Stimulated activated CD8-positive, alpha-beta memory T cell treated with anti-CD3 and anti-CD28 coated beads, Interleukin-4, amount 100 ng/mL, for 1 hour (primary cell): ENCODE measurements at places on chromosomes 4 and X.

DNA sequence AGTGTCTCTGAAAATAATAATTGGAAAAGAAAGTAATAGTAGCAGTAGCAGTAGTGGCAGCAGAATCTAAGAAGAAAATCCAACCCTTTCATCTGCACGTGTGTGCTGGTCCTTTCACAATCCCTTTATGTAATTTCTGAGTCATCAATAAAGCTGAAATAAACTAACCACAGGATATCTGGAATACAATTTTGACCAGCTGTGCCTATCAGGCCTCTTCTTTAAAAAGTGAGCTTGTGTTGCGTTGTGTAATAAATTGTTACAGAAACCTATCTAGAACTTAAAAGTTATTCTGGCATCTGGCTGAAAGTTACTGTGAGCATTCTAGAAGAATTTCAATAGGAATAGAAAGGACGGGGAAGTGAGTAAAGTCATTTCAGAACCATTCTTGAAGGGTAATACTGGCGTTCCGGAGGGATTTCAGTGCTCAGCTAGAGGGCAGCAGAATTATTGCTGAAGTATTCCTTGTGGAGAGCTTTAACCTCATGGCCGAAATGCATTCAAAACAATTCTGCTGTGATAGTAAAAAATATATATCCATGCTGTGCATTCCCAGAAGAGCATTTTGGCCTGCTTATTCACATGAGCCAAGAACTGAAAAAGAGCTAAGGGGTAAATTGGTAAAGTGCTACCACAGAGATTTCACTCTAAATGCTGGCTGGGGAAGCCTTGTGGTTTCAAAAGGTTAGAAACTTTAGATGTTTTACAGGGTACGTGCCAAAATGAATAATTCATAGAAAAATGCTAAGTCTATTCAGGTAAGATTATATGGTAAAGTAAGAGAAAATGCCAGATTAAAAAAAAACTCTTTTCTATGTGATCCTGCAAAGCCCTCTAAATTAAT lies 260.6 kb downstream of the NKX6-1 start:
- no peak for DNase-seq

GRCh38 chrX:99914635-99915034 lies 495.4 kb downstream of the PCDH19 start:
- no peak for DNase-seq

DNA sequence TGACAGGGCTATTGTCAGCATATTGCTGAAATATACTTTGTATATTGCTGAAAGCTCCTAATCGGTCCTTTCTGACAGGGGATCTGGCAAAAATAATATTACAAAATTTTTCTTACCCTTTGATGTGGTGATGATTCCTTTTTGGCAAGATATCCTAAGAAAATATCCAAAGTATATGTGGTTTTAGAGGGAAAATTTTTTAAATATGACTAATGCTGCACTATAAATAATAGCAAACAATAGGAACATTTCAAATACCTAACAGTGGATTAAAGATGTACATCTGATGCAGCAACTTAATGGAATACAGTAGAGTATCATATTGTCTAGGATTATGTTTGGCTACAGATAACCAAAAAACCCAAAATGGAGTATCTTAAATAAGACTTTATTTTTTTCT lies 49.6 kb downstream of the RRAGB start:
- no peak for DNase-seq

DNA sequence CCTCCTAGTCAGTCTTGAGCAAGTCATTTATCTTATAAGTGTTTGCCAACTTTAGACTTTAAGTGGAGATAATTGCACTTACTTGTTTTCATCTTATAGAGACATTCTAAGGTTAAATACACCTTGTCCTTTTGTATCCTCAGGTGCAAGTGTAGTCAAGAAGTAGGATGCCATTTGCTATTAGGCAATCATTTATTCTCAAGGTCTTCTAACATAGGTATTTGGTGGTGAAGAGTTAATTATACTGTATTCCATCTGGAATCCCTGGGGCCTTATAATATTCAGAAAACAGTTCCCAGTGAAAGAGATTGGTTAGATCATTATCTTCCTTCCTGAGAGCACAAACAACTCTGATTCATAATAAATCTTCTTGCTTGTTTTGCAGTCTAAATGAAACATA lies 23.7 kb downstream of the SULT1E1 start:
- DNase-seq: no peak

DNA sequence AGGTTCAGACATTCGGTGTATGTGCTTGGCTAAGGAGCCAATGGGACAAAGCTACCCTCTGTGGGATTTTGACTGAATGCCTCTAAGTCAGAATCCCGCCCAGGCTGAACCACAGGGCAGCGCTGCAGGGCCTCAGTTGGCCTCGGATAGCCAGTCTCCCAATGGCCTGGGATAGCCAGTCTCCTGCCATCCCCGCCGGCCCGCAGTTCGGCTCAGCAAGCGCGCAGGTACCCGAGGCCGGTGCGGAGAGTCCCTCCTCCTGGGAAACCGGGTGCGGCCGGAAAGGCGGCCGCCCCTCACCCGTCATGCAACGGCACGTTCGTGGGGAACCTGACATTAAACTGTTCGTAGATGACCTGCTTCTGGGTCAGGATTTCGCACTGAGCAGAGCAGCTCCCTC lies 16.1 kb downstream of the PPEF2 start:
- no peak for DNase-seq

- no peak for DNase-seq
These were observed 376.9 kb downstream of the PPP3CA start for GRCh38 chr4:100970414-100970813.

GRCh38 chrX:9707306-9708033 lies 58.2 kb downstream of the GPR143 start:
- DNase-seq: no peak

DNA sequence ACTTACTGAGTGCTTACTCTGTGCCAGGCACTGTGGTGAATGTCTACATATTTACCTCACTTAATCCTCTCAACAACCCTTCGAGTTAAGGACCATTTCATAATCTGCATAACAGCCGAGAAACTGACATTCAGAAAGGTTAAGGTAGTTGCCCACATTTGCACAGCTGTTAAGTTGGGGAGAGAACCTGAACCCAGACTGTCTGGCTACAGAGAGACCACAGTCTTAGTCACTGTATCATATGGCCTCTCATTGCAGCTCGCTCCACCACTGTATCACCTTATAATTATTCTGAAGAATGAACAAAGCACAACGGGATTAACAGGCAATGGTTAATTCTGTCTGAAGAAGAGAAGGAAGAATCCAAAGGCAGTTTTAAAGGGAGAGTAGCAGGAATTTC lies 98.5 kb downstream of the ADGRA3 start:
- no peak for DNase-seq

DNA sequence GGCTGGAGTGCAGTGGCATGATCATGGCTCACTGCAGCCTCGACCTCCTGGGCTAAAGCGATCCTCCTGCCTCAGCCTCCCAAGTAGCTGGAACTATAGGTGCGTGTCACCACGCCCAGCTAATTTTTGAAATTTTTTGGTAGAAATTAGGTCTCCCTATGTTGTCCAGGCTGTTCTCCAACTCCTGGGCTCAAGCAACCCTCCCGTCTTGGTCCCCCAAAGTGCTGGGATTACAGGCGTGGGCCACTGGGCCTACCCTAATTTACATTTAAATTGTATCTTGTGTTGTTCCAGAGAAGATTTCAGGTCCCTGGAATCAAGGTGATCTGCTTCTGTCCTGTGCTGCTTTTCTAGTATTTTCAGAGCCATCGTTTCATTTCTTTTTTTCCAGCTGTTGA lies 1.2 kb upstream of the LRPAP1 start:
- DNase-seq: no peak

DNA sequence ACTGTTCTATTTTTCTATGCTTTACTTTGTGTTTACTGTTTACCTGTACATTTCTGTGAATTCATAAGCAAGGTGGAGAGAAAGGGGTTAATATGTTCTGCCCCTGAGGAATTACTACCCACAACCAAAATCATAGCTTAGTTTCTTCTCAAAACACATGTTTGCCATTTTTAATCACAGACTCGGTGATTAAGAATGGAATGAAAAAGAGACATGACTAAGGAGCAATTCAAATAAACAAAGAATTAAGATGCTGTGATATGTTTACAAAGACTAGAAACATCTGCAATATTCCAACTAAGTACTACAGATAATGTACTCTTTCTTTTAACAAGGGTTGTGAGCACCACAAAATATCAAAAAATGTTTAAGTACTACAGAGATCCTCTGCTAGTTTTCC lies 11.7 kb upstream of the FAT4 start:
- no peak for DNase-seq

- DNase-seq: no peak
These were observed 120.1 kb upstream of the GPM6A start for GRCh38 chr4:175932116-175932515.

DNA sequence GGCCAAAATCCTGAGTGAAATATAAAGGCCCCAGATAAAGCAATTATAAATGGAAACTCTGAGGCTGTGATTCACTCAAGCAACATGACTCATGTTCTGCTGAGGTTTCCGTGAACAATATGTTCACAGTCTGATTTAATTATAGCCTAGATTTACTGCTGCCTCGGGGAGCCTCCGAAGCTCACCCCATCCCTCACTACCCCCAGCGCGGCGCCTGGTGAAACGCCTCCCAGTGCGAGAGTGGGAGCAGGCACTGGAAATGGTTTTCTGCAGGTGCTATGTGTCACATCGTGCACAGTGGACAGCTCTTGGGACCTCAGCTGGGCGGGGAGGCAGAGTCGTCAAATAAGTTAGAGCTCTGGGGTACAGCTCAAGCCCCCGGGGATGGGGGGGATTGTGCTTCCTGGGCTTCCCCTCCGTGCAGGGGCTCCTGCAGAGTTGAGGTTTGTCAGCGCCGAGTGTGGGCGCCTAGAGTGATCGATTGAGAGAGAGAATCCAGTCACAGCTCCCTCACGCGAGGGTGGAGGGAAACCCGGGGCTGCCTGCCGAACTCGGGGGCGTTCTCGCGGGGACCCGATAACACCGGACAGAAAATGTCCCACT lies 110.6 kb downstream of the PHKA2 start:
- no peak for DNase-seq

DNA sequence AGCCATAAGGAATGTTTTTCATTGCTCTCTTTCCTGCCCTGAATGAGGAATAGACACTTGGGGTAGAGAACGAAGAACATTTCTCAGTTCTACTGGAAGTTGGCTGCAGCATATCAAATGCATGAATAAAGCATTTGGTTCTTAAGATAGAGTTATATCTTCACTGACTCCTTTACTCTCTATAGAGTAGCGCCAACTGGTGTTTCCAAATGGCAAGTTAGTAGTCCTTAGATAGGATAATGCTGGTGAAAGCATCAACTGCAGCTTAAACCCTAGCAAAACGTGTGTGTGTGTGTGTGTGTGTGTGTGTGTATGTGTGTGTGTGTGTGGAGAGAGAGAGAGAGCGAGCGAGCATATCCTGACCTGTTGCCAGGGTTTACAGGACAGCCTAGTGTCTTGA lies 62.2 kb upstream of the FRMPD4 start:
- no peak for DNase-seq

DNA sequence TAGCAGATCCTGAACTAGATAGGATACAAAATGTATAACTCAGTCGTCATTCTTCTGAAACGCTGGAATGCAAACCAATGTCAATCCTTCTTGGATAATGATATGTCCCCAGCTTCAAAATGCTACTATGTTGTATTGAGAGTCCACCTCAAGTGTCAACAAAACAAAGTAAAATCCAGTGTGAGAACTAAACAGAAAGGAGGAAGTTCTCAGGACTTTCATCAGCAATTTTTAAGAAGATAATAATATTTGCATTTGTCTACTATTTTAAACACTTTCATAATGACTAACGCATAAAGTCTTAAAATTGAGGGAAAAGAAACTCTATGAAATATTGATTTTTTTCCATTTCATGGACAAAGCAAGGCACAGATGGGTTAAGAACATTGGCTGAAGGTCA lies 36.3 kb downstream of the SOD3 start:
- no peak for DNase-seq

DNA sequence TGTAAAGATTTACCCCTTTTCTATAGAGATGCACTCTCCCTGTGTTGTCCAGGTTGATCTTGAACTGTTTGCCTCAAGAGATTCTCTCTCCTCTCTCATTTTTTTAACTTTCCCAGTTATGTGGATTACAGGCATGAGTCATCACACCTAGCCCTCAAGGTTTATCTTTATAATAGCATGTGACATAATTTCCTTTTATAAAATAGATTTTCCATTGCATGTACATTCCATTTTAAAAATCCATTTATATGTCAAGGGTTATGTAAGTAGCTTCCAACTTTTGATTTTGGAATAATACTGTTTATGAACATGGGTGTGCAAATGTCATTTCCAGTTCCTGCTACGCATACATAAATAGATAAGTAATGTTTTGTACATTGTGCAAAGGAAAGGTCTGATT lies 20.6 kb downstream of the ZNF721 start:
- no peak for DNase-seq

GRCh38 chrX:69088171-69088938 lies 76.9 kb downstream of the PJA1 start:
- no peak for DNase-seq

DNA sequence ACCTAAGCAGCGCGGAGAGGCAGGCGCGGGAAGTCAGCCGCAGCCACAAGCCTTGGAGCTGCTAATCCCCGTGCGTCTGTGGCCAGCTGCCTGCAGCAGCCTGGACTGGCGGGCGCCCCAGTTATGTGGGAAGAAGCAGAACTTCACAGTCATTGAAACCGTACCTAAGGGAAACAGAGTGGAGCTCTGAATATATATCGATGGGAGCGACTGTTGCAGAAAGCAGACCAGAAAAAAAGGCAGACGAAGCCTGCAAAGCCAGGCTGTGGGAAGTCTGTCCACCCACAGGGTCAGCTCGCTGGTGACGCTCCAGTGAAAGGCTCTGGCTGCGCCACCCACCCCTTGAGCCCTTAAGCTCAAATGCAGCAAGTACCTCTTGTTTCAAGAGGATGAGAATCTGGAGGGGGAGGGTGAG lies 24.7 kb downstream of the KCNE5 start:
- no peak for DNase-seq

GRCh38 chr4:22385611-22386011 lies 130.3 kb downstream of the ADGRA3 start:
- no peak for DNase-seq

- no peak for DNase-seq
These were observed 10.5 kb downstream of the ARL13A start for GRCh38 chrX:100979881-100980607.

- no peak for DNase-seq
These were observed 424.2 kb downstream of the PDGFC start for GRCh38 chr4:156547439-156547838.

- no peak for DNase-seq
These were observed 15.9 kb upstream of the UBE2D3 start for GRCh38 chr4:102843273-102843672.

DNA sequence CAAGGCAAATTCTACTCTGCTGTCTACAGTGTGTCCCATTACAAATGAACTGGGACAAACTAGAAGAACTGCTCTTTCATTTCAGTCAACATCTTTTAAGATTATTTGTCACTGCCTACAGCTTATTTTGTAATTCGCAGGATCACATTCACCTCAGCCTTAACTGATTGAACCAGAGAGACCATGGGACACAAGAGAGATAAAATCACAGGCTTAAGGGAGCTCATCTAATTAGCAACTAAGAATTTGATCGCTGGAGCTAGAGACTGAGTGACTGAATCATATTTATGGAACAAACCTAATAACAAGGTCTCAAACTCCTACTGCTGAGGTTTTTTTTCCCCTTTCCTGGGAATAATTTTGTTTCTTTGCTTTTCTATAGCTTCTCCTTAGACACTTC lies 898.2 kb downstream of the PCDH18 start:
- DNase-seq: no peak
